ENCODE measurements at places on chromosomes 11 and 22. TPM values are rescaled to one million over a fixed set of nuclear protein-coding genes. Genes with fewer than 3 reads are reported as not detected.

DNA sequence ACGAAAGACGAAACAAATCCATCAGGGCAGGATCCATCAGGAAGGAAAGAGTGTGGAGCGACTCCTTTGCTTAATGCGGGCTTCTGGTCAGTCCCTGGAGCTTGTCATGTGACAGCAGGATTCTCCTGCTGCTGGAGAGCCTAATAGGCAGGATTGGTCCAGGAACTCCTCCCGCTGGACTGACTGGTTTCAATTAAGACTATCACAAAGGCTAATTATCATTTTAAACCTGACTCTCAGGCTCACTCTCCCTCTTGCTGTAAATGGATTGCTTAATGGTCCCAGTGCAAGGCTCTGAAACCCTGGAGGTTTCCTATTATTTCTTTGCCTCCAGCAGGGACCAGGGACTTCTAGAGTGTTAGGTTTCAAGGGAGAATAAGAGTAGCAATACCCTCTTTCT lies 493.8 kb downstream of the NTM start:
- no peak for DNase-seq

- DNase-seq = peak; percentile 31
Observed at GRCh38 chr11:45939836-45940235, 17.4 kb downstream of the LARGE2 start.

DNA sequence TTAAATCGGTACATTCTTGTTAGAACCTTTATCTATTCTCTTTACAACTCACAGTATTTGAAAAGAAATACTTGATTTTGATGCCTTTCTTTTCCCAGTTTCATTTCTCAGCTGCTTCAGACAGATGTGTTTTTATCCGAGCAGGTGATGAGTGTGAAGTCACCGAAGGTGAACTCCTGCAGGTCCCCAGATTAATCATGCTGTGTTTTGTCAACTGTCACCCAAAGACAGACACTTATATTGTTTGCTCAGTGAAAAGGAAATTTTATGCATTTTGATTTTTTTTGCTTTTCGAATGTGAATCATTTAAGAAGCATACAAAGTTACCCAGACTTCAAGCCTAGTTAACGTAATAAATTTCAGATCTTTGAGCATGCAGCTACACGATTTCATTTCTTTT lies 7.8 kb upstream of the TMPRSS13 start:
- no peak for DNase-seq

- DNase-seq = no peak
Observed at GRCh38 chr22:29872144-29872893, 10.7 kb upstream of the MTMR3 start.

DNA sequence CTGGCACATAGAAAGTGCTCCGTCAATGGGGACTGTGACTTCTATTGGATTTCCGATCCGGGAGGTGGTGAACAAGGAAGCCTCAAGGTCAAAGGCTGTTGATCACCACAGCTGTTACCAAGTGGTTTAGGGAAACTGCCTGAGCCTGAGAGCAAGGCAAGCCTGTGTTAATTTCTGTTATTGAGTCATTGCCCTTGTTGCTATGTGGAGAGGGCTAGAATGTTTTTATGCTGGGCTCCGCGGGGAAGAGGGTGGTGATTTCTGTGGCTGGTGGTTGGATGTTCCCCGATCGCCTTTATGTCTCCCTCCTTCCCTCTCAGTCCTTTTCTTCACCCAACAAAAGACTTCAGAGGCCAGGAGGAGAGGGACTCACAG lies 108.5 kb upstream of the ALX4 start:
- no peak for DNase-seq

DNA sequence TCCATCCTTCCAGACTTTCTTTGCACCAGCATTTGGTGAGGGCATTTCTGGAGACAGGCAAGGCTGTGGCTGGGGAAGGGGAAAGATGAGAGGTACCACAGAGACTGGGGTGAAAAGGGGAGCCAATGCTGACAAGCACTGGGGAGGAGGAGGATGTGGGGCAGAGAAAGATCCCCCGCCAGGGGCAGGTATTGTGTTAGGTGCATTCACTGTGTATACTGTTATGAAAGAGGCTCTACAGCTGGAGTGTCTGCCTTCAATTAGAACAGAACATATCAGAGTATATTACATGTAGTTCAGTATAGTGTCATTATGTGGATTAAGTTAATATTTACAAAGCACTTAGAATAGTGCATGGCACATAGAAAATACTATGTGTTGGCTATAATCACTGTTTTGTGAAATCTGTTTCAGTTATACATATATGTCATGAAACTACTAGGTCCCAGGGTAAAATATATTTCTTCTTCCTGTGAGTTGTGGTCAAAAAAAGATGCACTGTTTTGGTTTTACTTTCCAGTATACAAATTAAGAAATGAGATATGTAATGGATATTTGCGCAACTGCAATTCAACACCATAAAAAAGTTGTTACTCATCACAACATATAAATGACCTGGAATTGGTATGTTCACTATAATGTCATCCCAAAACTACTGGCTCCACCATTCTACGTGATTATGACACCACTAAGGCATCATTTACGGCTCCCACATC lies 8.4 kb downstream of the MSANTD2 start:
- no peak for DNase-seq

The OR8A1 gene
- total RNA-seq = not detected

The MOV10L1 gene
- total RNA-seq = not detected

The SERPING1 gene
- total RNA-seq = 61.4 TPM

The MEI1 gene
- 0.52 TPM for total RNA-seq

The GLYAT gene
- 3.6 TPM for total RNA-seq

The C22orf42 gene
- not detected for total RNA-seq

The KLHDC7B gene
- 0.15 TPM for total RNA-seq

The NNMT gene
- 2,593 TPM for total RNA-seq

The ART1 gene
- total RNA-seq = not detected

The C22orf31 gene
- not detected for total RNA-seq

The MYBPC3 gene
- total RNA-seq = not detected

The SLC25A18 gene
- total RNA-seq = 0.20 TPM

The RASD2 gene
- 0.35 TPM for total RNA-seq

Measured in renal cortical epithelial cell (primary cell).